ENCODE measurements at places on chromosomes 1 and 21.

DNA sequence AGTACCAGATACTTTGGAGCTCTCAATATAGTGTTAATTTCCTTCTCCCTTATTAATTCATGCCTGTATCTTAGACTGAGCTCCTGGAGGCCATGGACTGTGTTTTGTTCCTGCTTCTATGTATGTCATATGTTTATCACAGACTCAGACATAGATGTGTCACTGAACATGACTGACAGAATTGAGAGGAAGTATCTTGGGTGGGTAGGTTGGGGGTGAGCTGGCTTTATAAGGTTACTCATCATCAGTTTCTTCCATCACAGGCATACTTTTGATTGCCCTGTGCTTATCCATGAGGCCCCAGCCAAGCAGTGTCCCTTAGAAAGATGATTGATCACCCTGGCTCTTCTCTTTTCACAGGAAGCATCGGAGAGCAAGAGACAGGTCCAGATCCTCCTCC is 5.6 kb upstream of the SH3D21 start:
- no peak for DNase-seq

DNA sequence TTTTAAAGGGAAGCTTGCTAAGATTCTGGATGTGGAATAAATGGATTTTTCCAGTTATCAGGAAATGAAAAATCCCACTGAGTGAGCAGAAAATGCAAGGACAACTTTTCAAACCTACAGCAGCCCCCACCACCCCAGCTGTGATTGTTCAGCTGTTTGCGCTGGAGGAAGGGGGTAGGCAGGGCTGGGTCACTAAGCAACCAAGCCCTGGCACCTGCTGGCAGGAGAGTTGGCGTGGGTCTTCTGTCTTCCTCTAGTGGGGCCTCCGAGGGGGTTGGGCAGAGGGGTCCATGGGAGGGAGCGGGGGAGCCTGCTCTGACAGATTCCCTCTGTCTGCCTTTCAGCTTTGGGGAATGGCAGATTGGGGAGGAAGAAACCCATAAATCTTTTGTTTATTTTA is 45.3 kb downstream of the EIF2D start:
- no peak for DNase-seq

DNA sequence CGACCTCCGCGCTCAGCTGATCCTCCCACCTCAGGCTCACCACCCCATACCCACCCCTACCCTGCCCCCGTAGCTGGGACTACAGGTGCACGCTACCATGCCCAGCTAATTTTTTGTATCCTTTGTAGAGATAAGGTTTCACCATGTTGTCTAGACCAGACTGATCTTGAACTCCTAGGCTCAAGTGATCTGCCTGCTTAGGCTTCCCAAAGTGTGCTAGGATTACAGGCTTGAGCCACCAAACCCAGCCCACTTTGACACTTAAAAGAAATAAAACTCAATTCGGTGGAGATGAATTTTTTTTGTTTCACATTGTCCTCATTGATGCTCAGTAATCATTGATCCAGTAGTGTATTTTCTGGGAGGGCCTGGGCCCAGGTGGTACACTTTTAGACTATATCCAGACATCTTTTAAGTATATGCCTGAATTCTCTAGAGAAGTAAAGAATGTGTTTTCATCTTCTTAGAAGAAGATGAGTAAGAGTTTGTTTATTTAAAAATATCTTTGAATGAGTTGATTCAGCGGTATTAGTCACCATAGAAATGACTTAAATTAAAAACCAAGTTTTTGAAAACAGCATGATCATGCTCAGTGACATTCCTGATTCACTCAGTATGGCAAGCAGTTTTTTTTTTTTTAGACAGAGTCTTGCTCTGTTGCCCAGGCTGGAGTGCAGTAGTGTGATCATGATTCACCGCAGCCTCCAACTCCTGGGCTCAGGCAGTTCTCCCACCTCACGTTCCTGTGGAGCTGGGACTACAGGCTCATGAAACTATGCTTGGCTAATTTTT is 57.8 kb downstream of the EPB41 start:
- peak; percentile 84 for DNase-seq

DNA sequence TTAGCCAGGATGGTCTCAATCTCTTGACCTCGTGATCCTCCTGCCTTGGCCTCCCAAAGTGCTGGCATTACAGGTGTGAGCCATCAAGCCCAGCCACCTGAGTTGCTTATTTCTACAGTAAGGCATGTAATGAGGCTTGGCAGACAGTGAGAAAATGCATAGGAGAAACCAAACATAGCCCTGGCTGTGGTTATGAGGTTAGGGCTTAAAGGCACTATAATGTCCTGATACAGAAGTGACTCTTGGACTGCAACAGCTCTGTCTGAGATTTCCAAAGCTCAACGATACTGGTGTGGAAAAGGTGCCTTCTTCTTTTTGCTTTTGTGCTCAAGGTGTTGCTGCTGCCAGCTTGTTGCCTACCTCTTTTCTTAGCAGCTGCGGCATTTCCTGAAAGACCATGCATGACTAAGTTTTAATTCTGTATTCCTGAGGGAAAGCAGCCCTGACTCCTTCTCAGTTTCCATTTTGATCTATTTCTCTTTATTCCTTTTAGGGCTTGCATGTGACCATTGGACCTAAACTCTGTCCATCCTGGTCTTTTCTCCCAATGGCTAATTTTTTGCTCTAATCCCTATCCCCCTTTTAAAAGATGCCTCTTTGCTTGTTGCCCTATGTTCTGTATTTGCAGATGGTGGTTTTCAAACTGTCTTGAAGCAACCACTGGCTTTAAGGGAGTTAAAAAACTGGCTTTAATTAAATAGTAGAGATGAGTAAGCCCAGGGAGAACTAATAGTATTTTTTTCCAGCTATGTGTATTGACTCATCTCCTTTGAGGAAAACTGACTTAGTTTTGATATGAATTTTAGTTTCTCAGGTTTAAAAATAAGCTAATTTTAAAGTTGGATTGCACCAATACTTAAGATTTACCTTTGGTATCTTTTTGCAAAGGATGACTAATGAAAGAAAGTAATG is 70.3 kb downstream of the KIF1B start:
- peak; percentile 33 for DNase-seq

- DNase-seq: peak; percentile 14
Measured at GRCh38 chr1:203702130-203702577, 62.8 kb upstream of the LAX1 start.

GRCh38 chr1:197604302-197604701 is 171.0 kb downstream of the DENND1B start:
- DNase-seq: no peak

GRCh38 chr1:226716577-226716976 is 22.5 kb downstream of the ITPKB start:
- DNase-seq: no peak

DNA sequence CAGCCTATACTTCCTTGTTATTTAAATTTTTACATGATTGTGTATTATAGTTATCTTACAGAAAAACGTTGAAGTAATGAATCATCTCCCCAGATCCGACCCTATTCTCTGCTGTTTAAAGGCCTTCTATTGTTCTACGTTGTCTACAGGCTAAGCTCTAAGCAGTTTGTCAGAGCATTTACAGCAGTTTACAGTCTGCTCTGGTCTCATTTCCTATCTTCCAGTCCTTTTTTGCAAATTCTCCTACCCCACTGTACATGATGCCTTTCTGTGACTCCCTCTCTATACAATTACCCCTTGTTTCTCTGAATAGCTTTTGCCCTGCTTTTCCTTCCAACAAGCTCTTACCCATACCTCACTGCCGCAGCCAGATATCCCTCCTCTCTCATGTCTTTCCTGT is 319.2 kb upstream of the FMN2 start:
- DNase-seq: no peak
